ENCODE measurements at places on chromosomes 2 and 18.

DNA sequence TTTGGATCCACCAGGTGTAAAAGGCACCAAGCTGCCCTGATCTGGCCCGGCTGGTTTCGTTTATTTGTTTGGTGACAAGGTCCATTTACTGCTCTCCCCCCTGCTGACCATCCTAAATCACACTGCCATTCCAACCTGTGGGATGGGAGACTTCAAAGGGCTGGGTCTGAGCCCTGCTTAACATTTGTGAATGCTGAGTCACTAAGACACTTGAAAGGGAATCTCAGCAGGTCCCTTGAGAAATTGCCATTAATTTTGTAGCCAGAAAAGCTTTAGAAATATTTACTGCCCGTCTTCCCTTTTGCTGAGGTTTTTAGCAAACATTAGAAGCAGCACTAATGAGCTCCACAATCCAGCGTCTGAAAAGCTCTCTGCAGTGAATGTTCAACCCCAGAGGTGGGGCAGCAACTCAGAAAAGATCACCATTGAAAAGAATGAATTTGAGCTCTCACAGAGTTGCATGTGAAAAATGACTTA is 133.8 kb downstream of the ARL4C start:
- DNase-seq: no peak

DNA sequence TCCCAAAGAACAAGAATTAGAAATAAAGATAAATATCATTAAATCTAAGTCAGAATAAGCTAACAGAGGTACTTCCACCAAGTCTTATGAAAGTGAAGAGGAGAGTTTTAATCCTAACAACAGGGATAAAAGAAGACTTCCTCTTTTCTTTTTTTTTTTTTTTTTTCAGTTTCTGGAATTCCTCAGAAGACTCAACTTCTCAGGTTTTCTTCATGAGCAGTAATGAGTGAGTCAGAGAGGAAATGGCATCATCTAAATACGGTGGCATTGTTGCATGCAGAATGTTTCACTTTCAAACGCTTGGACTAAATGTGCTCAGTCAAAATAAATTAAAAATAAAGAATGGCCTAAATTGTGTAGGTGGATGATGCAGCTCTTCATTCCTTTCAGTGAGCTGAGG is 45.6 kb upstream of the ARHGAP15 start:
- DNase-seq: no peak

GRCh38 chr2:230008708-230009066 is 60.0 kb downstream of the SLC16A14 start:
- no peak for DNase-seq

DNA sequence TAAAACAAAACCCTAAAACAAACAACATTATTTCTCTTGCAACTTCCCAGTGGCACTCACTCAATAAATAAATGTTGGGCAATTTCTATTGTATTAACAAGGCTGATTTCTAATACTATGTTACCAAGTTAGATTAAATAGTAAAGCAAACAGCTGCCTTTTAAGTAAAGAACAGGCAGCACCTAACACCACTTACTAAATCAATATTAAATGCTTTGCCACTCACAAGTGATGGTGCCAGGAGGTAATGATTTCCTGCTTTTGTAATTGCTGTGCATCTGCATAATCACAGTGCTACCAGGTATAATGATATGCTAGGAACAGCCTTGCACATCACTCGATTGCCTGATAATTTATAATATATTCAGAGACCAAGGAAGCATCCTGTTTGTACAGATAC is 276.5 kb downstream of the NBAS start:
- no peak for DNase-seq

GRCh38 chr2:68476454-68476853 is 9.1 kb downstream of the APLF start:
- DNase-seq: no peak

- DNase-seq: no peak
Measured at GRCh38 chr2:9767656-9768281, 75.5 kb upstream of the TAF1B start.

DNA sequence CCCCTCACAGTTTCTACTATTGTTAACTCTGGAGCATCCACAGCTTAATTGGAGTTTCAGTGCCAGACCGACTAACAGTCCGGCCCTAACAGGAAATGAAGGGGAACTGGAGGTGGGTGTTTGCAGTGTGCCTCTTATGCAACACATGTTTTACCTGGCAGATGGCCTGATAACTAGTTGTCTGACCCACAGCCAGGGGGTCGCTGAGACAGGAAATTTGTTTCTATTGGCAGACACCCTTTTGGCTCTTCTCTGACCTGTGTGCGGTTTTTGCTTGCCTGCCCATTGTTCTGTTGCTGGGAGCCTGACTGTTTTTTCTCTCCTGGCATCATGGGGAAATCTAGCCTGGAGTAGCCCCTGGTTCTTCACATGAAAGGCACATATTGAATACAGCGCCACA is 1329.8 kb downstream of the DSC3 start:
- no peak for DNase-seq

DNA sequence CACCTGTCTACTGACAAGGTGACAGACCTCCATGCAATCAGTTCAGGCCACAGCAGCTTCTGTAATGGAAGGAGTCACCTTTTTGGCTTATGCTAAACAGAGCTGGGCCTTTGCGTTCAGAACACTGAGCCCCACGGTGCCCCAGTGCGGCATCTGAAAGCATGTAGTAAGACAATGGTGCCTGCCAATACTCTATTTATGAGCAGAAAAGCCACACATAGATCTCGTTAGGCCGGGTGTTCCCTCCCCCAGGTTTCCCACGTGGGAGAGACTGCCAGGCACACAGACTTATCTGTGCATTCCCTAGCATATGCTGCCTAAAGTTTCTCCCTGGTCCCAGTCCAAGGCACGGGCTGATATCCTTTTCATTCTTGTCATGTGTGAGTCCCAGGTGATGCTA is 150.9 kb downstream of the ACTR3 start:
- no peak for DNase-seq

DNA sequence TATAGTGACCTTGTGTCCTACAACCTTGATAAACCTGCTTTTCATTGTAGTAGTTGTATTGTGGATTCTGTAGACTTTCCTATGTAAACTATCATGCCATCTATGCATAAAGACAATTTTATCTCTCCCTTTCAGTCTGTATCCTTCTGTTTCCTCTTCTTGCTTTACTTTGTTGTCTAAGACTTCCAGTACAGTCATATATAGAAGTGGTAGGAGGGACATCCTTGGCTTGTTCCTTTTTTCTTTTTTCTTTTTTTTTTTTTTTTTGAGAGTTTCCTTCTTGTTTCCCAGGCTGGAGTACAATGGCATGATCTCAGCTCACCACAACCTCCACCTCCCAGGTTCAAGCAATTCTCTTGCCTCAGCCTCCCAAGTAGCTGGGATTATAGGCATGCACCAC is 39.7 kb downstream of the UBE2F start:
- no peak for DNase-seq

- no peak for DNase-seq
Measured at GRCh38 chr2:25431604-25432003, 89.9 kb upstream of the DNMT3A start.

DNA sequence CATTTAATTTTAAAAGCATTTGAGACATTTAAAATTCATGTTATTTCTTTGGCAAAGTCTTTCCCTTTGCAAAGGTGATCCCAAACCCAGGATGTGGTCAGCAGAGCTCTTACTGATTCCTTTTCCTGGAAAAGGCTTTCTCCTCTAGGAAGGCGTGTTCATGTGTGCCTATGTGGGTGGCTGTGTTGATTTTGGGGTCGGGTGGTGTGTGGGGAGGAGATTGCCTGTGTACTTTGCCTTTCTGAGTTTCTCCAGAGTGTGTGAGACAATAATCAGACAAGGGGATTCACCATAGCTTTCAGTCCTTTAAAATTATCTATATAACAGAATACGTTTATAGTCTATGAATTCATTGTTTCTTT is 173.2 kb downstream of the SOCS6 start:
- DNase-seq: no peak

DNA sequence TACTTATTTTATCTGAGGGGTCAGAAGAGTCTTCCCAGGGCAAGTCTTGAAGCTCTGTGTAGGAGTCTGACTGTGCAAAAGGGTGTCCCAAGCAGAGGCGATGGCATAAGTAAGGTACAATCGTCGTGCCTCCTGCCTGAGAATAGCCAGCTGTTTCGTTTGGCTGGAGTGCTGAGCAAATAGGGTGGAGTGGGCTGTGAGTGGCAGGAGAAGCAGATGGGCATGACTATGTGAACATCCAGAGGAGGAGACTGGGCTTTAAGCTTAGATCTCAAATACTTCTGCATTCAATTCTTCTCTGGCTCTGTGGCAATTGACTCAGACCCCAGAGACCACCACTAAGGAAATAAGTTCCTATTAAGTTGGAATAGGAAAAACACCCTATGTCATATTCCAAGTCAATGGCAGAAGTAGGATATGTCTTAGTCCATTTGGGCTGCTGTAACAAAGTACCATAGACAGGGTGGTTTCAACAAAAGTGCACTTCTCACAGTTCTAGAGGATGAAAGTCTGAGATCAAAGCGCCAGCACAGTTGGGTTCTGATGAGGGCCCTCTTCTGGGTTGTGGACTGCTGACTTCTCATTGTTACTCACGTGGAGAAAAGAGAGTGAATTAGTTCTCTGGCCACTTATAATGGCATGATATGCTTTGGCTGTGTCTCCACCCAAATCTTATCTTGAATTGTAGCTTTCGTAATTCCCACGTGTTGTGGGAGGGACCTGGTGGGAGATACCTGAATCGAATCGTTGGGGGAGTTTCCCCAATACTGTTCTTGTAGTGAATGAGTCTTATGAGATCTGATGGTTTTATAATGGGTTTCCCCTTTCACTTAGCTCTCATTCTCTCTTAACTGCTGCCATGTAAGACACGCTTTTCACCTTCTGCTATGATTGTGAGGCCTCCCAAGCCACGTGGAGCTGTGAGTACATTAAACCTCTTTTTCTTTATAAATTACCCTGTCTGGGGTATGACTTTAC is 120.2 kb downstream of the LPIN1 start:
- no peak for DNase-seq

GRCh38 chr2:197927994-197928393 is 123.6 kb downstream of the PLCL1 start:
- no peak for DNase-seq

DNA sequence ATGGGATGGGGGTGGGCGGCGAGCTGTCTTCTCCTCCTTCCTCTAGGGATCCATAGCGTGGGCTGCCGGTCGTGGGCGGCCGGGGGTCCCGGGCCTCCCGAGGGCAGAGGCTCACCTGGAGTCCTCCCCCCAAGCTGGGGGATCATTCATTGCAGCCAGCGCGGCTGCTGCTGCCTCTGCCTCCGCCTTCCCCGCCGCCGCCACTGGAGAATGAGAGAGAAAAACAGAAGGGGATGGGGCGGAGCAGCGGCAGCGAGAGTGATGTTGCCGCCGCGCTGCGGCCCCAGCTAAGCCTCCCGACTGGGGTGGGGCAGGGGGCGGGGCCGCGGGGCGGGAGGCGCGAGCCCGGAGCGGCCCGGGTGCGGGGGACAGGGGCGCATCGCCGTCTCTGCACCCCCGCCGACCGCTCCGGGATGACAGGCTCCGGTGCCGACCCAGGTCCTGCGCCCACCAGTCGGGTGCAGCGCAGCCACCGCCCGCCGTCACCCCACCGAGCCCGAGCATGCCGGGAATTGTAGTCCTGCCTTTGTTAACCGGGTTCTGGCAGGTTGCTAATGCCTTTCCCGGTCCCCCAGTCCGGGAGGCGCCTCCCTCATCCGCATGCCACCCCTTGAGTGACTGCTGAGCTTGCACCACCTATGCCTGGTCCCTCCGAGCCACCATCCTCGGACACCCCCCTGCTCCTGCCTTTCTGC is at the start of gene KIF3C:
TSS of gene KIF3C (minus strand) at position 225 of the 695 bp plus-strand sequence. CDS start 580 bp downstream, outside the sequence.
- DNase-seq: peak; percentile 72

GRCh38 chr2:166060191-166060590 is 67.6 kb downstream of the SCN1A start:
- DNase-seq: no peak

DNA sequence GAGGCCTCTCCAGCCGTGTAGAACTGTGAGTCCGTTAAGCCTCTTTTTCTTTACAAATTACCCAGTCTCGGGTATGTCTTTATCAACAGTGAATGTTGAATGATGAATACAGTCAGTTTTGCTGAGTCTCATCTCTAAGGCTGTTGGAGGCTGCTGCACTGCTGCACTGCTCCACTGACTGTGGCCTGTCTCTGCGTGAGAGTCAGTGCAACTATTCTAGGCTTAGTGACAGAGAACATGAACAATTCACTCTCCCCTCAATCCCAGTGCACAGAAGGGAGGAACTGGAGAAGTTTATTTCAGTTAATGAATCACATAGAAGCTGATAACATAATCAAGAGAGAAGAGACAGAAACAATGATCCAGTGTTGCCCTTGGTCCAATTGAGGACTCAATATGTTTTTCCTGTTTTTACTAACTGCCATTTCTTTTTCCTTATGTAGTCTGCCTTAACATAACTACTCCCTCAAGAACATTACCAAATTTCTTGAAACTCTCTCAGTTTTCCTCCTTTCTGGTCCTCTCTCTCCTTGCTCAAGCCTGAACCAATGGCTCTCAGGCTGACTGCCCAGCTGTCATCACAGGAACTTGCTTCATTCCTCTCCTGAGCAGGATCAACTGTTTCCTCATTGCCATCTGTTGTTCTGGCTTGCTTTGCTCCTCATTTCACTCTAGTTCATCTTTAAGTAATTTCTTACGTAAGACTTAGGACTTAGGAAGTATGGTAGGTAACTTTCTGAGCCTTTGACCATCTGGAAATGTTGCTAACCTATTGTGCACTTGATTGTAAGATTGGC is 483.2 kb downstream of the METTL4 start:
- no peak for DNase-seq

GRCh38 chr2:3037196-3038194 is 340.1 kb downstream of the EIPR1 start:
- DNase-seq: no peak

DNA sequence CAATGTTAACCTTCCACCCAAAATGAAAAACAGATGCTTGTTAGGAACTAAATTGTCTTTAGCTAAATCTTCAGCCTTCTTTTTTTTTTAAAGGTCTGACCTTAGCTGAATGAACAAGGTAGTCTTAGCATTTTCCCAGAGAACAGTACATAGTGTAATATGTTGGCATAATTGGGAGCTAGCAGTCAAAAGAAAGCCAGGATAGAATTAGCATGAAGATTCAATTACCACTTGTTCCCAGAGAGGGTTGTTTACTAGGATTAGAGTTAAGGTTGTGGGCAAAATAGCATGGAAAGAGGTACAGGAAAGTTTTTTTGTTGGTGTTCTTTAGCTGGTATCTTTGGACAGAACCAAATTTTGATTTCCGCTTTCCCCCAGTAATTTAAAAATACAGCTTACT is 6.9 kb downstream of the CDH20 start:
- no peak for DNase-seq

GRCh38 chr2:164624316-164624715 is 3.0 kb upstream of the GRB14 start:
- no peak for DNase-seq

GRCh38 chr2:27263287-27264252 is 723 bp upstream of the SLC30A3 start:
- no peak for DNase-seq

DNA sequence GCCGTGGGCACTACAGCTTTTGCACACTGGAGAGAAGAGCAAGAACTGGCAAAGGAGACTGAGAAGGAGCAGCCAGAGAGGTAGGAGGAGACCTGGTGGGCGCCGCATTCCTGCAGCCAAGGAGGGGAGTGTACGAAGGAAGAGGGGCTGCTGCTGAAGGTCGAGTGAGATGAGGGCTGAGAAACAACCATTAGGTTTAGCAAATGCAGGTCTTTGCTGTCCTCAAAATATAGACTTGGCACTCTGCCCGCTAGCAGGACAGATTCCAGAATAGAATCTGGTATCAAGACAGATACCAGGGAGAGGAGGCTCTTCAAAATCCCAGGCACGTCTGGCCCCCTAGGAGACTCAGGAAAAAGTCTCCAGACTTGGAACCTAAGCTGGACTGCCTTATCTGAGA is 83.0 kb downstream of the TGOLN2 start:
- DNase-seq: no peak
